Muscle of arm (tissue), 14 donors: ENCODE measurements at places on chromosomes 5 and 9.

- DNase-seq = no peak
Observed at GRCh38 chr5:57655228-57655627, 172.6 kb upstream of the ACTBL2 start.

DNA sequence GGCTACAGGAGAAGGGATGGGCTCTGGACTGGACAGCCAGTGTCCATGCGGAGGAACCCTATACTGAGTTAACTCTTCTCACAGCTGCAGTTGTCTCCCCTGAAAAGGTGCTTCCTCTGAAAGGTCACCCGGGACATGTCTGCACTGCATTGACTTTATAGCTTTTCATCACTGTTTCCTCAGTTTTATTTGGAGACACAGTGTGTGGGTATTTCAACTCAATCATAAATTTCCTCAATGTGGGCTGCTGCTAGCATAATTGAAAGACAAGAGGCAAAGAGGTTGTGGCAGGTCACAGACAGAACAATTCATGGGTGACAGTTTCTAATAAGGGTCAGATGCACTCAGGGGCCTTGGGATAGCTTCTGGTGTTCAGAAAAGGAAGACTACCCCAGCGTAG is 336.8 kb downstream of the KDM4C start:
- no peak for DNase-seq

DNA sequence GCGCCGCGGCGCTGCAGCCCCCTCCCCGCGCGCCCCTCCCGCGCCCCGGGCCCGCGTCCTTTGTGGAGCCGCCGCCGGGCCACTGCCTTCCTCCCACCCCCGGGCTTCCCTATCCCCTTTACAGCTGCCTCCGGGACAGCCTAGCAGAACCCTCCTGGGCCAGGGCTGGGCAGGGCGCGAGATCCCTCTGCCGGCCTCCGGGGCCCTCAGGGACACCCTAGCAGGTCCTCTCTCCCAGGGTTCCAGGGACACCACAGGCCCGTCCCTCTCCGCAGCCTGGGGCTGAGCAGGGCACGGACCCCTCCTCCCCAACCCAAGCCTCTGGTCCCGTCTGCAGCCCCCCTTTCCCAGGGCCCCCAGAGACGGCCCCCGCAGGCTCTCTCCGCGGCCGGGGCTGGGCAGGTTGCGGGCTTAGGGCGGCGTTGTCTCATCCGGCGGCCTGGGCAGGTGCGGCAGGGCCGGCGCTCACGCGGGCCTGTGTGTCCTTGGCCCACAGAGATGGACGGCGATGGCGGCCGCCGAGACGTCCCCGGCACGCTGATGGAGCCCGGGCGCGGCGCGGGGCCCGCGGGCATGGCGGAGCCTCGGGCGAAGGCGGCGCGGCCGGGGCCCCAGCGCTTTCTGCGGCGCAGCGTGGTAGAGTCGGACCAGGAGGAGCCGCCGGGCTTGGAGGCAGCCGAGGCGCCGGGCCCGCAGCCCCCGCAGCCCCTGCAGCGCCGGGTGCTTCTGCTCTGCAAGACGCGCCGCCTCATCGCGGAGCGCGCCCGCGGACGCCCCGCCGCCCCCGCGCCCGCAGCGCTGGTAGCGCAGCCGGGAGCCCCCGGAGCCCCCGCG is 710 bp downstream of the WNK2 start:
- no peak for DNase-seq

DNA sequence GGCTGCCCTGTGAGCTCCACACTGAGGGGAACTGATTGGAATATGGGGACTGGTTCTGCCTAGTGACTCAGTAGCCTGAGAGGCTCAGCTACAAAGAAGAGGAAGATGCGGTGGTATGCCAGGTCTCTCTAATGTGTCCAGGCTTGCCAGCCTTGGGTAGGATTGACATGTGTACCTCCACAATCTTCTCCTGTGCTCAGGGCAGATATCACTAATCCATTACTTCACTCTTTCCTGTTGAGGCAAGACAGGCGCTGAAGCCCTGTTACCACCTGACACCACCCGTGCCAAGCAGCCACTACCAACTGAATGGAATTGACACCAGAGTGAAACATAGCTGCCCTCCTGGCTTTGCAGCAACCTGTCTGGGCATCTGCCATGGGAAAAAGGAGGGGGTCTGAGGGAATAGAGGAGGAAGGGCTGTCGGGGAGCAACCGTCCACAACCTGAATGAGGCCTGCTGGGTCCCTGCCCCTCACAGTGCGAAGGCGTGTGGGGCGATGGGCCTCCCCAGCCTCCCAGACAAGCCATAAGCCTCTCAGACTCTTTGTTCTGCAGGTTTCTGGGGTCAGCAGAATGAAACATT is 114.7 kb upstream of the CXCL14 start:
- no peak for DNase-seq

DNA sequence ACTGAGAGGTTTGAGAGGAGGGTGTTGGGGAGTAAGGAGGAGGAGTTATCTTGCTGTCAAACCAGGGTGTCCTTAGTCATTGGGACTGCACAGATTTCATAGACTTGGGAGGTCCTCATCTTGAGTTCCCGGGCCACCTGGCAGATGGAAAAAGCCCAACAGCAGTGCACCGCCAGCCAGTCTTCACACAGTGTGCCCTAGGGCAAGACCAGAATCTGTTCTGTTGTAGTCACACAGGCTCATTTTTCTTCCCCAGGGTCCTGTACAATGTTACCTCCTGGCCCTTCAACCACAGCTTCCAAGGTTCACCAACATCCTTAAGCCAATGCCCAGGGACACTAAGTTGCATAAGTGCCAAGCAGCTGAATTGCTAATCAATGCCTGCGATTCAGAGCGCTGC is 21.0 kb downstream of the PLAC8L1 start:
- DNase-seq = no peak

DNA sequence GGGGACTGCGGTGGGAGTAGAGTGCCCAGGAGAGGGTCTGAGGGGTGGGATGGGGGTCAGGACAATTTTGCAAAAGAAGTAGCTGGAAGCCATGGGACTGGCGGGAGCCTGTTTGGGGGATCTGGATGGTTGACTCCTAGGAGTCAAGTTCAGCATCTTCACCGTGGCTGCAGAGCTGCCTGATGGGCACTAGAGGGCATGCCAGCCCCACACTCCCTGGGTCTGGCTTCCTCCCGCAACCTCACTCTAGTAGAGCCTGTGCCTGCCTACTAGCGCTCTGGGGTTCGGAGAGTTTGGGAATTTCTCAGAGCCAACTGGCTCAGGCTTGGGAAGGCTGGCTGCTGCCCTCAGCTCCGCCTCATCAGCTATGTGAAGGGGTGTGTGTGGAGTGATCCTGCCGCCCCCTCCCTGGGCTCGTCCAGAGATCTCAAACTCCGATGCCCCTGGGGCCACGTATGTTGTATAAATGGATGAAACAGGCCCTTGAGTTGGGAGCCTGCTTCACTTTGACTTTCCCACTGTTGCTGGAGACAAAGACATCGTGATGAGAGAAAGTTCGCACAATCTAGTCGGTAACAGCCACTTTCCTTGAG is 10.8 kb downstream of the TSPAN17 start:
- DNase-seq = peak; percentile 73

DNA sequence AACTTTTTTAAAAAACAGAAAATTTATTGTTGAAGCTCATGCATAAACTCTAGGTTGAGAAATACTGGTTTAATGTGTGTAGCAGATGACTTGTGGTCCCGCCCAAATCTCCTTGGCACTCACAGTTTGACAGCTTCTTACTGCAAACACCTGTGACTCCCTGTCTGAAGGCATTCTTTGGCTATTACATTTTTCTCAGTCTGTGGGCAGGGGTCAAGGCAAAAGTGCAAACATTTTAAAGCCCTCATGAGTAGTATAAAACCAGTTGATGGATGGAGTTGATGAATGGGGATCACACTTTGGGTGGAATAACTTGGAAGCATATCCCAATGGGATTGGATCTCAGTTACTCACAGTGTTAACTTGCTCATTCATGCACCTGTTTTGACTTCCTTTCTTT is 1007.0 kb upstream of the NUDT12 start:
- no peak for DNase-seq

DNA sequence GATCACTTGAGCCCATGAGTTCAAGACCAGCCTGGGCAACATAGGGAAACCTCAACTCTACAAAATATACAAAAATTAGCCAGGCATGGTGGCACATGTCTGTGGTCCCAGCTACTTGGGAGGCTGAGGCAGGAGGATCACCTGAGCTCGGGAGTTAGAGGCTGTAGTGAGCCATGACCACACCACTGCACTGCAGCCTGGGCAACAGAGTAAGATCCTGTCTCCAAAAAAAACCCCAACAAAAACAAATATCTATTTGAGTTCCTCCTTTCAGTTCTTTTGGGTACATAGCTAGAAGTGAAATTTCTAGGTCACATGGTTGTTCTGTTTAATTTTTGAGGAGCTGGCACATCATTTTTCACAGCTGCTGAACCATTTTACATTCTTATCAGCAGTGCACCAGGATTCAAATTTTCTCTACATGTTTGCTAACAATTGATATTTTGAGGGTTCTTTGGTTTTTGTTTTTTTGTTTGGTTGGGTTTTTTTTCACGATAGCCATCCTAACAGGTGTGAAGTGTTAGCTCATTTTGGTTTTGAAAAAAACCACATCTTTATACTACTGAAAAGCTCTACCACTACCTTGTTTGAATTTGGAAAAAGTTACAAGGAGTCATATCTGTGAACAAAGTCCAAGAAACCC is 176.9 kb upstream of the SLC12A2 start:
- no peak for DNase-seq

GRCh38 chr5:149049371-149049781 is 13.5 kb downstream of the SH3TC2 start:
- DNase-seq = no peak

GRCh38 chr9:104468261-104468660 is 35.8 kb upstream of the OR13F1 start:
- no peak for DNase-seq

DNA sequence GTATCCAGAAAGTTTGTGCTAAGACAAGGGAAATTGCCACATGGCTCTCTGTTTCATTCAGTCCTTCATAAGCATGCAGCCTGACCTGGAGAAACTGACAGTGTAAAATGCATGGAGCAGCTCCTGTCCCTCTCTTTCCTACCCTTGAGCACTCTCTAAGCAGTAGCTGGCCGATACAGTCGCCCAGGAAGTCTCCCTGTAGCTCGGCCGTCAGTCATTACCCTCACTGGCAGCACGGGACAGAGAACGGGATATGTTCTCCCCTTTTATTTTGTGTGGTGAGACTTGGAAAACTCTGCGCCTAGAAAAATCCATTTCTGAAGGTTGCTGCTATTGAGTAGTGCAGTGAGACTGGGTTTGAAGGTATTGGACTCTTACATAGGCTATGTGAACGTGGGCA is 56.8 kb upstream of the KCNMB1 start:
- DNase-seq = no peak

DNA sequence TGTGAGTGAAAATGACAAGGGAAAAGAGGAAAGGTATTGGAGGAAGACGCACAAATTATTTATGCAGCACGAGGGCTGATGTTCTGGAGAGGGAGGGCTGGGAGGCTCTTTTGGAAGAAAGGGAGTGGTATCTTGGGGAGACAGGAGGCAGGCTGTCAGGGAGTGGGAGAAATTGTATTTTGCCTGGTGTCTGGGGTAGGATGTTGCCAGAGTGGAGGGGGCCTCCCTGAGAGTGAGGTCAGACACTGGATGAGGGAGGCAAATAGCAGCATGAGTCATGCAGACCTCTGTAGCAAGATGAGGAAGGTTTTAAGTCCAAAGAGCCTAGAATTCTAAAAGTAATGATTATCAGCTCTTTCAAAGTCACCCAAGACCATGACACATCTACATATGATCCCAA is 158.0 kb downstream of the DMRT2 start:
- DNase-seq = peak; percentile 23

GRCh38 chr5:140344683-140345423 is 1.6 kb downstream of the HBEGF start:
- DNase-seq = no peak

GRCh38 chr9:113616621-113617496 is 153.3 kb downstream of the RGS3 start:
- no peak for DNase-seq

GRCh38 chr9:104503440-104503839 is 623 bp upstream of the OR13F1 start:
- no peak for DNase-seq

- no peak for DNase-seq
Observed at GRCh38 chr5:38535248-38535750, 21.1 kb downstream of the LIFR start.

DNA sequence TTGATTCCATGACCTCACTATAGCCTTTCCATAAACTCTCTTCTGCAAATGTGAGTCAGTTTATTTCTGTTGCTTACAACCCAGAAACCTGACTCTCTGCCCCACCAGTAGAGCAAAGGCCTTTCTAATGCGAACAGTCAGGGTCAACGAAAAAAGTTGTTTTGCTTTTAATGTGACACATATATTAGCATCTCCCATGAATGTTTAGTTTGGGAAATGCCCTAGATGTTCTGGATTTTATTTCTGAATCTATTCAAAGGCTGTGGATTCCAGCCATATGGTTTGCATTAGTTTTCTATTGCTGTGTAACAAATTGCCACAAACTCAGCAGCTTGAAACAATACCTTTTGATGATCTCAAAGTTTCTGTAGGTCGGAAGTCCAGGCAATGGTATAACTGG is 193.5 kb downstream of the GNA14 start:
- no peak for DNase-seq

- no peak for DNase-seq
Observed at GRCh38 chr5:156556666-156557406, 229.9 kb downstream of the SGCD start.

DNA sequence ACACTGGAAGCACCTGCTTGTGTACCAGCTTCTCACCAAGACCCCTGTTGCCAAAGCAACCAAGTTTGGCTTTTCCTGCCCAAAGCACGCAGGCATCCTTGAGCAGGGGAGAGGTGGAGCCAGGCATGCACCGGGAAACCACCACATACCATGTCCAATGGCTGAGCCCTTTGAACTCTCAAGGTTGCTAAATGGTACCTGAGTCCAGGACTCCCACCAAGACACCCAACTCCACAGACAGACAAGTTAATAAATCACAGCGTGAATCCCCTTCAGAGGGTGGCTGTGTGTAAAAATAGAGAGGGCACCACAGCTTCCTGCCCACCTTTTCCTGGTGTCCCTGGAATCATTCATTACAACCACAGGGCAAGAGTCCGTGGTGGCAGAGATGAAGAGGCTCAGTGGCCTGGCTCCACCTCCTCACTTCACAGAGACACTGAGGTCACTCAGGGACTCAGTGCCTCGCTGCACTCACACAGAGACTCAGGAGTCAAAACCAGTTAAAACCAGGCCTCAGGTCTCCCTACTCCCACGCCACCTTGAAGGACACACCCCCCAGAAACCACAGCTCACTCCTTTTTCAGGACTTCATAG is 143.7 kb downstream of the C5orf15 start:
- DNase-seq = no peak
